COLO829 (cell line): ENCODE measurements at places on chromosomes 16 and 17.

DNA sequence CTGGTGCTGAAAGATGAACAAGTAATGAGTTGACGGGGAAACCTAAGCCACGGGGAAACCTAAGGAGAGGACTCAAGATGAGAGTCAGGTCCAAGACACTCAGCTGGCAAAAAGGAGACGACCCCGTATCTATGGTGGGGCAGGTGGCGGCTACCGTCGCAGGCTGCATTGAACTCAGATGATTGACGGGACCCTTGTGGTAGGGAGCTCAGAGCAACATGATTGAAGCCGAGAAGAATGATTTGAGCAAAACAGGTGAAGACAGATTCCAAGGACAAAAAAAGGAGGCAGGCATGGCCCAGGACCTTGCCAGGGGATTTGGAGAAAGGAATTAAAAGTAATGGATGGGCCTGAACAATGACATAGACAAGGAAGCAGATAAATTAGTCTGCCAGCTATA is 7.5 kb upstream of the MYH3 start:
- DNase-seq: no peak

DNA sequence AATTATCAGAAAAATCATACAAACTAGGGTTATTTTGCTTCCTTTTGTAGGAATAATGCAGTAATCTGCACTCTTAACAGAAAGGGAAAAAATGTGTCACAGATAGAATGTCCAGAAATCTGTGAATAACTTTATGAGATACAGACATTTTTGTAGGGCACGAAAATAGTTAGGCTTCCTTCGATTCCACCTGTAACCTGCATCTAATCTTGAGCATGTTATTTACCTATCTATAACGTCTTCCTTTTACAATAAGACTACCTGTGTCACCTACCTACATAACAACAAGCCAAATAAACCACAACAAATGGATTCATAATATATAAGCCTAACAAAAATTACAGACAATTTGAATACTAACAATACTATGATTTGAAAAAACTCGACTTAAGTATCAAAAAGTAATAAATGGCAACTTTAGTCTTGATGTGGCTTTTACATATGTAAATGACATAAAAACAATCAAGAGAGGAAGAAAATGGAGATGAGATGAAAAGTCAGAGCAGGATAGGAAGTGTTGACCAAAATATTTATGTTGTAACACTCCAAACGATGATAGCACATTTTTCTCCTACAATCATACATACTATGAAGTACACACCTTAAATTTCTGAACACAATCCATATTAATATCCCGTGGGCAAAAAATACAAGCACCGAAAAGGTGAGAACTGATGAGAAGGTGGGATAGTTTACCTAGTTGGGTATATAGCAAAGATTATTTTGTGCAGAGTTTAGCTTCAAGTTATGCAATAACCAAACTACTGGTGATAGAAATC is 2.5 kb downstream of the STAT5B start:
- DNase-seq: no peak

- DNase-seq: no peak
Measured at GRCh38 chr16:57622361-57623250, 5.8 kb upstream of the ADGRG1 start.

- peak; percentile 37 for DNase-seq
Measured at GRCh38 chr16:1057252-1057932, 15.2 kb upstream of the SSTR5 start.

DNA sequence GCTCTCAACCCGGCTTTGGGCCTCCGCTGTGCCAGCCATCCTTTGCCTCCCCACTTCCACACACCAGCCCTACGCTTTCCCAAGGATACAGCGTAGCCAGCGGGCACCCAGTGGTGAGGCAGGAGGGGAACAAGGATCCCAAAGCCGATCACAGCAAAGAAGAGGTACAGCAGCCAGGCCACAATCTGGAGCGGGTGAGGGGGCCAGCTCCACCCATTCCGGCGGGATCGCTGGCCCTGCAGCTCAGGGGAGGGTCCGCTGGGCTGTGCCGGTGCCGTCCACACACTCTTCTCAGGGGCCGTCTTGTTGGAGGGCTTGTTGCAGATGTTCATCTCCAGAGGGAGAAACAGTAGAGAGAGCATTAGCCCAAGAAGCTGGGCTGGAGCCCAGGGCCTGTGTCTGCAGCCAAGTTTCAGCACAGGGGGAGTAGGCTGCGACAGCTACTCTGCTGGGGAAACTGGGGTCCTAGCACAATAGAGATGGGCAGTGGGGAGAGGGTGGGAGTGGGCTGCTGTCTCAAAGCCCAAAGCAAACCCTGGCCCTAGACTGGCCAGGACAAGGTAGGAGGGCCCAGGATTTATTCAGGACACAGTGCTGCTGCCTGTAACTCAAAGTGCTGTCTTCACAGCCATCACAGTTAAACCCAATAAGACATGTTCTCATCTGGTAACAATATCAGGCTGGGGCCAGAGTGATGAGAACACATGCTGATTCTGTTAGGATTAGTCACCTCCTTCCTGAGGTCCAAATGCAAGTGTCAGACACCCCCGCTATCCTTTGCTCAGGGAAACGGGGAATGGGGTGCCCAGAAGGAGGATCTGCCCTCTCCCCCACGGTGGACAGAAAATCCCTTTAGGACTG is 9.9 kb downstream of the ZDHHC1 start:
- no peak for DNase-seq

DNA sequence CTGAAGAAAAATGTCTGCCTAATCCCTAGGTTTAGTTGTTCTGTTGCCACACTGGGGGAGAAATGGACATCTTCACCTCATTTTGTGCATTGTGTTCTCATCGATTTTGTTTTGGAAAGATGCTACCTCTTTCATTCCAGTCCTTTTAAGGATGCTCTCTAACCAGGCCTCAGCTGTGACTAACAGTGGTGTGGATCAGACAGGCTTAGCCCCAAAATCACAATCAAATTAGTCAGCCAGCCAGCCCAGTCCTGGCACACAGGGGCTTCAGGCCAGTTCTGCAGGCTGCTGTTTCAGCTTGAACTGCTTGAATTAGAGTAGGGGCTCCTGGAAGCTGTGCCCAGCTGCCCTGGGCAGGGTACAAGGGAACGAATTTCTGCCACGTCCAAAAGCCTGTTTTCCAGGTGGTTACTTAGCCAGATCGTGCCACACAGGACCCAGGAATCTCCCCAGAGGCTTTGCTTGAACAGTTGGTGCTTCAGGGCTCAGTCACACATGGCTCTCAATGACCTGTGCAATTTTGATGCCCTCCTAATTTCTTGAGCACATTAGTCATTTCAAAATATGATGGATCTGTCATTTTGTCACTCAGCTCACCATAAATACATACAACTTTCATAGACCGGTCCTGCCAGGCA is 60.7 kb downstream of the CLEC16A start:
- no peak for DNase-seq
